T-helper 17 cell (primary cell): ENCODE measurements at places on chromosomes 6 and 20.
A peak's percentile ranks its signal among the peaks of the same experiment; 100 is the strongest.

DNA sequence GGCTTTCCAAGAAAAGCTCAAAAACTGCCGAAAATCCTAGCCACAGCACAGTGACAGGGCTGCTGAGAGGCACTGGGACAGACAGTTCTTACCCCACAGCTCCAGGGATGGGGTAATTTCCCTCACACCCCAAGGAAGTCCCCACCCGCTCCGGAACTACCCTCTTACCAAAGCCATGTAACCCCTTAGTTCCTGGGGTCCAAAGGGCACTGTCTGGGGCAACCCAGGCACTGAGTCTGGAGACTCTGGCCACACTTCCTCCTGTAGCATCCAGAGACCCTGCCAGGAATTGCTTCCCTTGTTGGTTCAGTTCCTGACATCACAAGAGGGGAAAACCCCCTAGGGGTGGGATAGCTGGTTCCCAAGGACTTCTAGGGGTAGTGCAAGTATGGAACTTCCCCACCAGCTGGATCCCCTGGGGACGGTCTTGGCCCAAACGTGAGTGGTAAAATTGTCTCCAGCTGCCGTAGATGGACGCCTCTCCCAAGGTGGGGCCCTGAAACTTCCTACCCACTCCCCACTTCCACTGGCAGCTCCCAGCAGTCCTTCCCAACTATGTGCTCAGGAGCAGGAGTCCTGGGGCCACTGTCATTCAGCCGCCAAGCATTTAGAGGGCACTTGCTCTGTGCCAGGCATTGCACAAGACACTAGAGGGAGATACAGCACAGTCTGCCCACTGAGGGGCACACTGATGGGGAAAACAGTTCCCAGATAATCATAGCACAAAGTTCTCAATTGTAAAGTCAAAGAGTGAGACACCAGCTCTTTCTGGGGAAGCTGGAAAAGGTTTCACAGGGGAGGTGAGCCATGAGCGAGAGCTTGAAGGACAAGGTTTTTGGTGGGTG lies 17.2 kb upstream of the HCK start:
- no peak for DNase-seq

DNA sequence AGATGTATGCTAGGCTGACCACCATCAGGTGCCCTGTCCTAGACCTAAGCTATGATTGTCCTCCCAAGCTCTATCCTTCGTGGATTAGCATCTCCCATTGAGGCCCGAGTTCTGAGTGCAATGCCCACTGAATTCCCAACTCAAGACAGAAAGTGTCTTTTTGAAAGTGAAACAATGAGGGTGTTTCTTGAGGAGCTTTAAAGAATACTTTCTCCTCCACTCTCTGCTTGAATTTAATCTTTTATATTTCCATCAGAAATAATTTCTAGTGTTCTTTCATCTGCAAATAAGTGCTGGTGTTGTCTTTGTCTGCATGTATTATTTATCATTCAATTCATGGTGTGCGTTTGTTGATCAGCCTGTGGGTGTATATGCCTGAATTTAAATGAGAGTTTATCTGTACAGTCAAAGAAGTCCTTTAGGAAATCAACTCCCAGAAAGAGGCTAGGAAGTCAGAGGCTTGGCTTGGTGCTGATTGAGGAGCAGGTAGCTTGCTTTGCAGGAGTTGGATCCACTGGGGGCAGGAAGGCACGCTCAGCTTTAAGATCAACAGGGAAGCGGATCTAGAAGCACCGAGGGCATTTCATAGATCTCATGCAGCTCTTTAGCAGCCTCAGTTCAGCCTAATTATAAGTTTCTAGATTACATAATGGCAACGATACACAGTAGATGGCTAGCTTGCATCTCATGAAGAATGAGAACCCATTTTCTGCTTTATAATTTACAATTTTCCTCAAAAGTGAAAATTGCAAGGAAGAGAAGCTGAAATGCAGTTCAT lies 36.0 kb upstream of the CCN6 start:
- no peak for DNase-seq

DNA sequence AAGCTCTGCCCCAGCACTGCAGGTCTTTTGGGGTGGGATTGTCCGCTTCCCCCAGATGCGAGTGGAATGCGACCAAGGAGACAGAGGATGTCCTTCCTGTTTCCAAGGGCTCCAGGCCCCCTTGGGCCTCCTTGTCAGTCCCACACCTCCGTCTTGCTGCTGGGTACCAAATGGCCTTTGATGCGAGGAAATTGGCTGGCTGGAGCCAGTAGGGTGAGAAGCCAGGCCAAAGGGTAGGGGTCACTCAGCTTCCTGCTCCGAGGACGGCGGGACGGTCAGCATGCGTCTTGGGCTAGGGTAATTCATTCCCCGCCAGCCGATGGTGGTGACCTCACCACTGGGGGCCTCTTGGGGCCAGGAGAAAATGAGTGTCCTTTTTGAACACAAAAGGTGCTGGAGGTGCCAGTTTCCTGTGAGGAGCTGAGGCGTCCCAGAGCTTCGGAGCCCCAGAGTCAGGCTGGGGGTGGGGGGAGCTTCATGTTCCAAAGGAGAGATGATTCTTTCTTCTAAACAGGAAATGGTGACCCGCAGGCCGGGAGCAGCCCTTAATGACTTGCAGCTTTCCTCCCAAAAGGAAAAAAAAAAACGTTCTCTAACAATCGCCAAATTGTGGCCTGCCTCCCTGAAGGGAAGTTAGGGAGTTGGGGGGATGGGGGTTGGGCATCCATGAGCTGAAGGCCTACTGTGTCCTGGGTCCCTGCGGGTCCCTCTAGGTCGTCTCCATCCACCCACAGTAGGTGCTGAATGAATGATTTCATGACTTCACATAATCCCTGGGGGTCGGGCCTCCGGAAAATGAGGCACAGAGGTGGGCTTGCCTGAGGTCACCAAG lies 6.7 kb downstream of the SNAI1 start:
- DNase-seq, result no peak

GRCh38 chr6:43477235-43478007 lies at the start of gene TJAP1:
TJAP1 (plus strand) TSS chr6:43477570; CDS start chr6:43499002, 21,432 bp downstream.
- peak; percentile 95 for DNase-seq

- peak; percentile 47 for DNase-seq
Measured at GRCh38 chr6:109073344-109074132, 21.1 kb downstream of the SESN1 start.

- no peak for DNase-seq
Measured at GRCh38 chr6:124714728-124715127, 247.5 kb upstream of the RNF217 start.

- DNase-seq, result no peak
Measured at GRCh38 chr20:41627611-41628244, 9.6 kb upstream of the CHD6 start.

GRCh38 chr20:53739799-53740785 lies 146.5 kb upstream of the ZNF217 start:
- no peak for DNase-seq
